ENCODE measurements at places on chromosomes 6 and 20.
A peak's percentile ranks its signal among the peaks of the same experiment; 100 is the strongest.

DNA sequence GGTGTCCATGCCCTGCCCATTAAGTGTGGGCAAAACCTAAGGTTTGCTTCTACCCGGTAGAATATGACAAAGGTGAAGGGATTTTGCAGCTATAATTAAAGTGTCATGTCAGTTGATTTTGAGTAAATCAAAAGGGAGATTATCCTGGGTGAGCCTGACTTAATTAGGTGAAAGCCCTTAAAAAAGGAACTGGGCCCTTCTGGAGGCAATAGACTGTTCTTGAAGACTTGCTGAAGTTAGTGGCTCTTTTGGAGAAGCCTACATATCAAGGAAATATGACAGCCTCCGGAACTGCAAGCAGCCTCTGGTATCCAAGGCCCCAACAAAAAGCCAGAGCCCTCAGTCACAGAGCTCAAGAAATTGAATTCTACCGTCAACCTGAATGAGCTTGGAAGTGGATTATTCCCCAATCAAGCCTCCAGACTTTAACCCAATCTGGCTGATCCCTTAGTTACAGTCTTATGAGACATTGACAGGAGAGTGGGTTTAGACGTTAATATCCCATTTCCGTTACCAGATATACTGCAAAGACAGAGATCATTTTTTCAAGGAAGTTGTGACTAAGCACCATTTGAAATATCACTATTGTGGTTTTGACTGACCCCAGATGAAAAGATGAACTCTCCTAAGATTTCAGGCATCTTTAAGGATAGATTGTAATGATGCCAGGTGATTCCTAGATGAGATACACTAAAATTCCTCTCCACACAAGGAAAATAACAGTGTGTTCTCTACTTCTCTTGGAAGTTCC, 303.4 kb downstream of the PLCB1 start:
- DNase-seq: no peak

DNA sequence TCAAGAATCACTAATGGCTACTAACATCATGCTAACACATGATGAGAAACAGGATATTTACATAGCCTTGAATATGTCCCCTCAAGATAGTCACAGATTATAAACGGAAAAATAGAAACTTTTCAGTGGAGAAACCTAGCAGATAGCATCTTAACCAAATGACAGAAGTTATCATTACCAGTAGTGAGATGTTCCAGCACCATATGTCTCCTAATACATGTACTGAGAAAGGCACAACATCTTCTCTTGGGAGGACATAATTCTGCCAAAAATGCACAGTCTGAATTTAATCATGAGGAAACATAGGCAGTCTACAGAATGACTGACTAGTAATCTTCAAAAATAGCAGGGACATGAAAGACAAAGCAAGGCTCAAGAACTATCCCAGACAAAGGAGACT, 19.9 kb upstream of the PRIM2 start:
- DNase-seq: no peak

DNA sequence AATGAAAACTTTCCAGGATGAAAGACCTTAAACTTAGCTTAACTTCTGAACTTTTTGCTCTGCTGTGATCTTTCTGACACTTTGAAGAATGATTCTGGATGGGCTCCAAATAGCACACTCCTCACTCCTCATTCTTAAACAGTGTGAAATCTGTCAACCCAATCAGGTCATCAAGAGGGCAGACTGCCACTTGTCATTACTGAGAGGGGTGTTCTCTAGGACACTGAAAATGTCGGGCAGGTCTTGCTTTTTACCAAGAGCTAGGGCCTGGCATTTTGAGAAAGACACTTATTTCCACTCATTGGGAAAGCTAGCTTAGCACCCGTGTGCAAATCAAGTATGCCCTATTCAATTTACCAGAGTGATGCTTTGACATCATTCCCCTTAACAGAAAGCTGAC, 122.2 kb downstream of the MTFR2 start:
- no peak for DNase-seq

DNA sequence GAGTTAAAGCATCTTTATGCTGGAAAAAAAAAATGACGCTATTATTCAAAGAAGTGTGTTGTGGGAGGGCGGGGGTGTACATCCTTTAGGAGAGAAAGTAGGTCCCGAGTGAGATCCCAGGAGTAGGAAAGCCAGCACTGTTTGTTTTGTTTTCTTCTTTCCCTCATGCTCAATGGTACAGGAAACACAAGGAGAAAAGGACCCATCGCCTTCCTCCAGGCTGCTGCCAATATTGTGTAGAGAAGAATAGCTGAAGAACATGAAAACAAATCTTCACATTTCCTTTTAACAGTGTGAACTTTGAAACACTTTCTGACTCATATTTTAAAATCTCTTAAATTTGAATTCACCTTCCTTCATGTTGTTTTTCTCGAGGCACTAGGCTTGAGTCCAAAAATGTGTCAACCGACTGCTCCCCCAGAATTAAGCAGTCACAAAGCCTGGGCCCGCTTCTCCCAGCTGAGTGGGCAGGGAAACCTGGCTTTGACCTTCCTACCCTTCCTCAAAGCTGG, 22.3 kb downstream of the PPP1R16B start:
- no peak for DNase-seq

DNA sequence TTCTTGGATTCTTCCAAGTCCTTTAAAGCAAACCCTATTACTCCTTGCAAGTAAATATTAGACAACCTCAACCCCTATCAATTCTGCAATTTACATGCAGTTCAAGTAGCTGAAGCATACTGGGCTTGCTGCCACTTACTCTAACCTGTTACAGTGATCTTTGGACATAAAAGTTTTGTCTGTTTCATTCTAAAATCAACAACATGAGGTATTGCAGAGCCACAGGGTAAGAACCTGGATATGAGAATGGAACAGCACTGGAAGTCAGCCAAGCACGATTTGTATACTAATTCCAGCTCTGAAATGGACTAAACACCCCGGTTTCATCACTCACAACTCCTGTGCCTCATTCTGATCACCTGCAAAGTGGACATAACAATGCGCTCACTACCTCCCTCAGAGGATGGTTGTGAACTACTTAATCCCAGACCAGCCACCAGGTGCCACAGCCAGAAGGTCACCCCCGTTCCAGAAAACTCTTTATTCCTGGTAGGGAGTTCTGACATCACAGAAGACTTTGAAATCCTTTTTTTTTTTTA, 270.0 kb downstream of the ADGB start:
- DNase-seq: no peak

- no peak for DNase-seq
Measured at GRCh38 chr20:5290596-5290995, 26.2 kb downstream of the PROKR2 start.

- no peak for DNase-seq
Measured at GRCh38 chr6:129032602-129033001, 149.7 kb downstream of the LAMA2 start.

DNA sequence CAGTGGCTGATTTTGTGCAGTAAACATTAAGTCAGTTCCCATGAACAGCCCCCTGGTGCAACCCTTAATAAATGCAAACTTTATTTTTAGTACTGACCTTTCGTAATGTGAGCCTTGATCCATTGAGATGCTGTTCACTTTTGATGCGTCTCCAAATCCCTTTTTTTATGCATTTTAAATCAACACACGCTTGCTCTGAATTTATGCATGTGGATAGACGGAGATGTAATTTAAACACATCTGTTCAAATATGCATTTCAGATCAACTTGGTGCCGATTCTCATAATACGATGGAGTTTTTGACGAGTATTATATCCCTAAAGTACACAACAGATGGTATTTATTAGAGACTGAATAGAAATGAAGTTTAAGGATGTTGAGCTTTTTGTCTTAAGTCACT, 505.7 kb downstream of the CDKAL1 start:
- no peak for DNase-seq

DNA sequence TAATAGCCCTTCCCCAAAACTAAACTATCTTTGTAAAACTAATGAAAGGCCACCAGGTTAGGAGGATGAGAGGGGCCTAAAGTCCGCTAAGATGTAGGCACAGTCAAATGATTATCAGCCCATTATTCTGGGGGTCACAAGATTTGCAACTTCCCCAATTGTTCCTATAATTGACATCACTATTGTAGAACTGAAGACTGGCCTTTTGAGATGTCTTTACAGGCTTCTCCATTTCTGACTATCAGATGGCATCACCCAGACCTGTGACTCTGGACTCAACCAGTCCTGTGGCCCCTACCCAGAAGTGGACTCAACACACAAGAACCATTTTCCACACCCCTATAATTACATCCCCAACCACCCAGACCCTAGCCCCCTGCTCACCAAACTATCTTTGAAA, 61.5 kb upstream of the MAP7 start:
- no peak for DNase-seq

GRCh38 chr6:158619922-158620801, 24.4 kb downstream of the DYNLT1 start:
- DNase-seq: no peak

DNA sequence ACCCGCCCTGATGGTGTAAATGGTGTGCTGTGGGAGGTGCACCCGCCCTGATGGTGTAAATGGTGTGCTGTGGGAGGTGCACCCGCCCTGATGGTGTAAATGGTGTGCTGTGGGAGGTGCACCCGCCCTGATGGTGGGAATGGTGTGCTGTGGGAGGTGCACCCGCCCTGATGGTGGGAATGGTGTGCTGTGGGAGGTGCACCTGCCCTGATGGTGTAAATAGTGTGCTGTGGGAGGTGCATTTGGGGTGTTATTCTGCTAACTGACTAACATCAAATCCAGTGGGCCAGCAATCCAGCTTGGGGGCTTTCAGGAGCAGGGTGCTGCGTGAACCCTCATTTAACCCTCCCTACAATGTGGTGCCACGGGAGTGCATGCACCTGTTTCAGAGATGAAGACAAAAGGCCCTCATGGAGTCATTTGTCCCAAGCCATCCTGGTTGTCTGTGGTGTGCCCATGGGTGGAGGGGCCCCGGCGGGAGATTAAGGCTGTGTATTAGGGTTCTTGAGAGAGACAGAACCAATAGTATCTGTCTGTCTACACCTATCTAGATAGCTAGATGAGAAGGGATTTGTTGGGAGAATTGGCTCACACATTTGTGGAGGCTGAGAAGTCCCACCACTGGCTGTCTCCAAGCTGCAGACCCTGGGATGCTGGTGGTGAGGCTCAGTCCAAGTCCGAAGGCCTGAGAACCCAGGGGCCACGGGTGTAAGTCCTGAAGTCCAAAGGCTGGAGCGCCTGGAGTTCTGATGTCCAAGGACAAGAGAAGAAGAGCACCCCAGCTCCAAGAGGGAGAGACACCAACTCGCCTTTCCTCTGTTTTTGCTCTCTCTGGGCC, 39.2 kb downstream of the TMEM242 start:
- DNase-seq: no peak

- peak; percentile 6 for DNase-seq
Measured at GRCh38 chr6:132300323-132300949, 100.8 kb downstream of the MOXD1 start.

- DNase-seq: no peak
Measured at GRCh38 chr6:39777661-39778060, 14.5 kb upstream of the DAAM2 start.

GRCh38 chr6:128350416-128351254, 169.8 kb downstream of the PTPRK start:
- no peak for DNase-seq

Data from NT2/D1 (cell line).